ENCODE measurements at places on chromosomes 2 and 18.

DNA sequence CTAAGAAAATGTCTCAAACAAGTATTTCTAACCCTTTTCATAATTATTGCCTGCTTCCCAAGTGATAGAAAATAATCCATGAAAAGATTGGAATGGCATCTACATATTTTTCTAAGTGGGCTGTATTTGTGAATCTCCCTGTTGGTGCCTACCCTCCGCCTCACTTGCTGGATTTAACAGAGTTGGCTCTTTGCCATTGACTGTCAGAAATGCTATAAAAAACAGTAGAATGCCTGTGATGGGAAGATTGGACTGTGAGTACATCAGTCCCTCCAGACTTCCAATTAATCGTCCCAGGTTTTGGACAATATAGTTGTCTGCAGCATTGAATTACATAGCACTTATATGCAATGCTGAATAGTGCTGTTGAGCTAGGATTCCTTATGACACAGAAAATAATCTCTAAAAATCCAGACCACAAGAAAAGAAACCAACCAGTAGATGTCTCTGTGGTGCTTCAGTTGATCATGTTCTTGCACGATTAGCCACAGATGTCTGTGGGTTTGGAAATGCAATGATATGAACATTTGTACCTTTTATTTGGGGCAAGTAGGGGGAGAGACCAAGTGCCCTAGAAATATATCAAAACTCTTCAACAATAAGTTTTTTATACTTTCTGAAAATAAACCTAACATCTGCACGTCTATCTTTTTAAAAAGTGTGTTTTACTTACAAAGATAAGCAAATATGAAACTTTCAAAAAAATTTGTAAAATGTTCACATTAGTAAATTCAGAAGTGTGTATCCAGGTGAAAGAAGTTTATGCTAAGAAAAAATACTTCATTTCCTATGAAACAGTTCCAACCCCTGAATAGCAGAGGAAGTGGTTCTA, 88.5 kb downstream of the DYNAP start:
- DNase-seq, result no peak

GRCh38 chr2:203225423-203226039, 13.3 kb upstream of the CYP20A1 start:
- DNase-seq, result no peak

DNA sequence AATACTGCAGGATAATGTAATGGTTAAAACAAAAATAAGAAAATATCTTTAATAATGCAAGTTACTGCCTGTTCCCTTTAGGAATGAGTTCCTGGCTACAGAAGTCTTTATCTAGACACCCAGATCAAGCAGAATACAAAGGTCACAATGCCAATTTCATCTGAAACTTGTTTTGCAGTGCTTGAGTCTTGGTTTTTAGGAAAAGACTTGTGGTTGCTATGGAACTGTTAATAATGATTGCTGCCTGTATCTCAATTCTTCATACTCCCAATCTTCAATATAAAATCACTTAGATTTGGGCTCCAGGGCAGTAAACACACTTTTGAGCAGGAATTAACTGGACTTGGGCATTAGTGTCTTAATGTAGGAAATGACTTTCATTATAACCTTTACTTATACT, 14.2 kb downstream of the CAVIN2 start:
- no peak for DNase-seq

- no peak for DNase-seq
Measured at GRCh38 chr2:18422432-18423165, 137.9 kb downstream of the RDH14 start.

- no peak for DNase-seq
Measured at GRCh38 chr18:13482618-13482945, 243.8 kb downstream of the FAM210A start.

- no peak for DNase-seq
Measured at GRCh38 chr18:69683176-69683575, 264.5 kb downstream of the CD226 start.

GRCh38 chr2:226971770-226972169, 135.9 kb downstream of the RHBDD1 start:
- DNase-seq, result no peak

DNA sequence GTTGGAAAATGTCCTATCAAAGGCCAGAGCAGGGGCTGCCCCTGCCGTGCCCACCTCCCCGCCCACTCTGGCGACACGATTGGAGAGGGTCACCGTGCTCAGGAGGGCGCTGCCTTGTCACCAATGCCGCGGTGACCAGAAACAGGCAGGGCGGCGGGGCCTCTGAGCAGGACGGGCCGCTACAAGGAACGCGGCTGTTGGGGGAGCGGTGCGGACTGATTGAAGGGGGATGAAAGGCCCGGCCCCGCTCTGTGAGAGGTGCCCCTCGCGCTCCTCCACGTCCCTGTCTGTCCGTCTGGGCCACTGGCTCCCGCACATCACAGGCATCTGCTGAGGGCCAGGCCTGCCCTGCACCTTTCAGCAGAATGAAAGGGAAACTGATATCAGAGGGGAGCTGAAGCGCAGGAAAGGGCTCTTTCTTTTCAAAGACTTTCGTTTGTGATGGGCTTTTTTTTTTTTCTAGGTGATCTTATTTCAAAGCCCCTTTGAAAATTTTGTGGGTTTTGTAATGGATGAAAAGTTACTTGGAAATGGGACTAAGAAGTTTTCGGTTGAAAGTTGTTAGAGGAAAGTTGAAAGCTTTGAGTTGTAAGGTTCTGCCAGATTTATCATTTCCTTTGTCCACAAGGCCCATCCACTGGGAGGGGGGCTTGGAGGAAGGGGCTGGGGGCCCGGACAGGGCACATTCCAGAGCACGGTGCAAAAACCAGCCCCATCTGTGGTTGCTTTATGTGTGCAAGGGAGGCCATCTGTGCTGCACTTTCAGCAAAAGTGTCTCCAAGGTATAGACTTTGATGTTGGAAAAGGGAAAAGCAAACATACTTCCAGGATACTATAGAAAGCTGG, 244.2 kb downstream of the KLHL29 start:
- no peak for DNase-seq

- DNase-seq, result no peak
Measured at GRCh38 chr2:46610021-46610420, 130.7 kb downstream of the TMEM247 start.

DNA sequence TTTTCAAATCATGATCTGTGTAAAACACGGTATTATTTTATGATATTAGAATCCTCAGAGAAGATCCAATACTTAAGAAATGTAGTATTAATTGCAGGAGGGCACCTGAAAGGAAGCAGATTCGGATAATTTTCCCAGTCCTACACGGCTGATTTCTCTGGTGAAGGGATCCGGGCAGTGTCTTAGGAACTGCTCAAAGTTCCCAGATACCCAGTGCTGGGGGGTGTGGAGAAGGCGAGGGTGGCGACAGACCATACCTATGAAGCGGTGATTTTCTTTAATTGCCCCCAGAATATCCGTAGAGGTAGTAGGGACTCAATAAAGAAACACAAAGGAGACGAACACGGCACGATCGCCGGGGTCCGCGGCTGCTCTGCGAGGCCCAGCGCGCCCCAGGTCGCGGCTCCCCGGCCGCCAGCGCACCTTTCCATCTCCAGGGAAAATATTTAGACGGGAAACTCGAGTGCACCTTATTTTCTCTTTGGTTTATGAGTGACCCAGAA, 1.4 kb upstream of the SOX11 start:
- DNase-seq, result no peak

- no peak for DNase-seq
Measured at GRCh38 chr2:4844881-4845280, 847.3 kb upstream of the SOX11 start.

GRCh38 chr18:74154716-74155115, 6.4 kb downstream of the TIMM21 start:
- DNase-seq, result no peak

DNA sequence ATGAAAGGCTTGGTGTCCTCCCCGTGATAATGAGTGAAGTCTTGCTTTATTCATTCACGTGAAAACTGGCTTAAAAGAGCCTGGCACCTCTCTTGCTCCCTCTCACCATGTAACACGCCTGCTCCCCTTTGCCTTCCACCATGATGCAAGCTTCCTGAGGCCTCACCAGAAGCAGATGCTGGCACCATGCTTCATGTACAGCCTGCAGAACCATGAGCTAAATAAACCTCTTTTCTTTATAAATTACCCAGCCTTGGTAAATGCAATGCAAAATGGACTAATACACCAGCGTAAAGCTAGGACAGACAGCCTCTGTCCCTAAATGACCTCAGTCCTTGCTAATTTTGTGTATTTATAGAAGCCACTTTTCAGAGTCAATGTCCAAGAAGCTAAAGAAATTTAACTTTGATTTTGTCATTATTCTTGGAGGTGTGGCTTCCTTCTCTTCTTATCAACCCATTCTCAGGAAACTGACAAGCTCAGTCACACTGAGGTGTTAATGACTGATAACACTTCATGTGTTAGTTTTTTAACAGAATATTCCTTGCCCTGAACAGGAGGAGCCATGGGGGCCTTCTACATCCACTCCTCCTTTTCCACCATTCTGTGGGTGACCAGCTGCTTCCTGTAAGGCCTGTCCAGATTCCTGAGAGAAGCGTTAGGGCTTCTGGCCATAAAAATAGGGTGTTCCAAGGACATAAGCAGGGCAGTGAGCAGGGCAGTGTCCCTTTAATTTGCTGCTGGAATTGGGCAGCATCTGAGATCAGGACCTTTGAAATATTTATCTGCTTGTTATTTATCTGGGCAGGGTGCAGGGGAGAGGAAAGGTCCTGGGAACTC, 38.0 kb upstream of the EPAS1 start:
- DNase-seq, result no peak

DNA sequence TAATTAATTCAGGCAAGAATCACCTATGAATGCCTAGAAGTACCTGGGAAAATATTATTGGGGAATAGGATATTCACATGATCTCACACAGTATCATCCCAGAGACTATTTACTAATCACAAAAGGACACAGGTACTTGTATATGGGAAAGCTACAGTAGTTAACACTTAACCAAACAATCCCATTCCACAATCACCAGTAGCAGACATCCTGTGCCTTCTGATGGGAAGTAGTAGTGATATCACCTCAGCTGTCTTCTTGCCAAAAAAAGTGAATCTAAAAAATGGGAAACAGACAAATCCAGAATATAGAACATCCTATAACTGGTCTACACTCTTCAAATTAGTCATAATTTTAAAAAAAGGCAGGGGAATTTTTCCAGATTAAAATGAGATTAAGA, 75.6 kb upstream of the CCDC150 start:
- no peak for DNase-seq

GRCh38 chr2:65464604-65465003, 32.2 kb upstream of the SPRED2 start:
- DNase-seq, result no peak

GRCh38 chr2:116416731-116417377, 1397.6 kb upstream of the DDX18 start:
- no peak for DNase-seq

DNA sequence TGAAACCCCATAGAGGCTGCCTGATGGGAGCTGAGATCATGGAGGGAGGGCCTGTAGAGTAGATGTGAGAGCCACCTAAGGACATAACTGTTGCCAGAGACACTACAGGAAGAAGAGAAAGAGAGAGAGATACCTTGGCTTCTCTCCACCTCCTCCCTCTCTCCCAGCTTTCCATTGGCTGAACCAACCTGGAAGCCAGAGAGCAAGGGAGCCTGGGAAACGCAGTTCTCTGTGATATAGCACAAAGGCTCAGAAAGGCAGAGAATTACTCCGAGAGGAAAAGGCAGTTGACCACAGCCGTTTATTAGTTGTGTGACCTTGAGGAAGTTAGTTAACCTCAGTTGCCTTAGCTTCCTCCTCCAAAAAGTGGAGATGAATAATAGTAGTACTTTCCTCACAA, 37.7 kb upstream of the MAT2A start:
- DNase-seq, result no peak

DNA sequence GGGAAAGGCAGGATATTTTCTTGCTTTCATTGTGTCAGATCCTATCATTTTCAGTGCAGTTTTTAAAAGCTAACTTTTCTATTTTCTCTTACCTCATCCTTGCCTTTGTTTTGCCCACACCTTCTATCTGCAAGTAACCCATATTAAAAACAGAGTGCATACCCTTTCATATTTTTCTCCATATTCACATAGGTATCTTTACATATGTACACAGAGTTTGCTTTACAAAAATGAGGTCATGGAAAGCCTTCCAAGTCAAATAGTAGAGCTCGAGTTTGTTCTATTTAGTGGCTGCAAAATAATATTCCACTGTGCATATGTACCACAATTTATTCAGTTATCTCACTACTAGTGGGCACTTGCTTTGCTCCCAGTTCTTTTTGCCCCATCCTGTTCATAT, 3.9 kb upstream of the DHRS9 start:
- DNase-seq, result no peak

DNA sequence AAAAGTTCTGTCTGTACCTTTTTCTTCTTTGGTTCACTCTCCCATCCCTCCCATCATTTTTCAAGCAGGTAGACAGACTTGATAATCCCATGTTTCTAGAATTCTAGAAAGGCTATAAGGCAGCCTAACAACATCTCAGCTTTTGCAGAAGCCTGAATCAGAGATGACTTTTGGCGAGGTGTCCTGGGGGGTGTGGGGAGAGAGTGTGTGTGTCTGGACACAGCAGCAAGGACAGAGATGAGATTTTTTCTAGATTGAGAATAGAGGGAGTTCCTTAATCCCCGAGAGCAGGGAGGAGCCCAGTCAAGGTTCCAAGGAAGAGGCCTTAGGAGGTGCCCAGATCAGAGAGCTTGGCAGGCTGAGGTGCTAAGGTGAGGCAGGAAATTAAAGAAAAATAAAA, 22.0 kb upstream of the LAPTM4A start:
- no peak for DNase-seq

- DNase-seq, result no peak
Measured at GRCh38 chr2:226583715-226584114, 215.9 kb downstream of the IRS1 start.

DNA sequence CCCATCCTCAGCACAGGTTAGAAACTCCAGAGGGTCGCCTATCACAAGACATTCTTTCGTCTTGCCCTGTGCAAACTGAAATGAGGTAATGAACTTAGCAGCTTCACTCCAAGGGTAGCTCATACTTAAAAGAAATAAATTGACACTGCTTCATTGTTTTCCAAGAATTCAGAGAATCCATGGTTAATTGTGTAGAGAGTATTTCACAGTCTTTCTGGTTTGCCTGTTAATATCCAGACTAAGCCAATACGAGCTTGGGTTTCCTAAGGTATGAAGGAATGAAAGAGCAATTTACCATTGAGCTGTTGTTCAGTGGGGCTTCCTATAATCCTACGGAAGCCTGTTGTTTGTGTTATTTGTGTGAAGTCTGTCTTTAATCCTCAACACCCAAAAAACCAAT, 58.7 kb downstream of the FAM124B start:
- DNase-seq, result no peak

DNA sequence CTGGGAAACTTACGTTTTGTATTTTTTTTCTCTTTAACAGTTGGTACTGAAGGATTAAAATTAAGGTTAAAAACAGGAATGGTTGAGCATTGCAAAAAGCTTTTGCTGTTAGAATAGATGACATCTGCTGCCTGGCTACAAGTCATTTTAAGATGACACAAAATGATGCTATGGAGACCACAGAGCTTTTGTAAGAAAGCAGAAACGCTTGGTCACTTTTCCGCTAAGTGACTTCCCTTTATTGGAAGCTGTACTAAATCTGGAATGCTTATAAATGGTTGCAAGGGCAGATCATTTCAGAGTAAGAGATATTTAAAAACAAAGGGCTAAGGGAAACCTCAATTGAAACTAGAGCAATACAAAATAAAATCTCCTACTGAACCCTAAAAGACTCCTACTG, 544.0 kb downstream of the STK39 start:
- DNase-seq, result no peak

GRCh38 chr18:53142005-53142404, 802.0 kb downstream of the DCC start:
- DNase-seq, result no peak

All from nucleus accumbens (tissue), 56 donors.